Motor neuron (in vitro differentiated cells): ENCODE measurements at places on chromosomes 3 and 15. TPM values are rescaled to one million over a fixed set of nuclear protein-coding genes. Genes with fewer than 3 reads are reported as not detected.

DNA sequence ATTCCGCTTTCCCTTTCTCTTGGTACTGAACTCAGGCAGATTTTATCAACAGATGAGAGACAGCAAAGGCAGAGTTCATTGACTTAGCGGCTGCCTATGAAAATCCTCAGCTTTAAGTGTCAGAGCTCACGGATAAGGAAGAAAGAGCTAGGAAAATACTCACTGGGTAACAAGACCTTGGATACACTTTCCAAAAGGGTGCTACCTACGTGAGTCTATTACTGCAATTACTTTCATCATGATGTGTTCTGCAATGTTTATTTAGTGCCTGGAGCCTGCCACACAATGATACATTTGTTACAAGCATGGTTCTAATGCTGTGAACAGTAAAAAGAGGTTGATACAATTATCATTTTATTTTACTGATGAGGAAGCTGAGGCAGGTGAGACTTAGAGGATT, 177.5 kb downstream of the GRM7 start:
- ATAC-seq = no peak

- no peak for ATAC-seq
These were observed 279.0 kb downstream of the MFSD1 start for GRCh38 chr3:159080821-159081220.

DNA sequence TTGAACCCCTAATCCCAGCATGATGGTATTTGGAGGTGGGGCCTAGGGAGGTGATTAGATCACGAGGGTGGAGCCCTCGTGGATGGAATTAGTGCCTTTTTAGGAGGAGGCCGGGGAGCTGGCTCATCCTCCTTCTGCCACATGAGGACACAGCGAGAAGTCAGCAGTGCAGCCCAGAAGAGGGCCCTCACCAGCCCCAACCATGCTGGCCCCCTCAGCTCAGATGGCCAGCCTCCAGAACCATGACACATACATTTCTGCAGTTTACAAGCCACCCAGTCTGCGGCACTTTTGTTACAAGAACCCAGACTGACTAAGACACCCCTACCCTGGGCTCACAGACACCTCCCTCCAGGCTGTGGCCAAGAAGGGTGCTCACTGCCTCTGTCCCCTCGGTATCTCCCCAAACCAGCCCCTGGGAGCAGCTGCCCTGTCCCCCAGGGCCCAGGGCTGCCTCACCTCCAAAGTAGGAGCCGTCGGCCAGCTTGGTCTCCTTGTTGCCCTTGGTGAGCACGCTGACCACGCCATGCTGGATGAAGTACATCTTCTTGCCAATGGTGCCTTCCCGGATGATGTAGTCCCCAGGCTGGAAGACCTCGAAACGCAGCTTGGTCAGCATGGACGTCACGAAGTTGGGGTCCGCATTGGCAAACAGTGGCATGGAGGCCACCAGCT, 44.1 kb downstream of the HCN4 start:
- ATAC-seq = no peak

DNA sequence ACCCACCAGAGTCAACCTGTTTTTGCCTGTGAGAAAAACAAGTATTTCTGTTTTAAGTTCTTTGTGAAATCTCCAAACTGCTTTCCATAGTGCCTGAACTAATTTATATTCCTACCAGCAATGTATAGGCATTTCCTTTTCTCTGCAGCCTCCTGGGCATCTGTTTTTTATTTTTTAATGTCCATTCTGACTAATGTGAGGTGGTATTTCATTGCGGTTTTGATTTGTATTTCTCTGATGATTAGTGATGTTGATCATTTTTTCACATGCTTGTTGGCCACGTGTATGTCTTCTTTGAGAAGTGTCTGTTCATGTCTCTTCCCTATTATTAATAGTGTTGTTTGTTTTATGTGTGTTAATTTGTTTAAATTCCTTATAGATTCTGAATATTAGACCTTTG, 820.5 kb downstream of the MCTP2 start:
- no peak for ATAC-seq

Gene GOLGA8B
- total RNA-seq = 50.1 and 51.4 TPM in 2 replicates

Gene FGD5
- 0.83 and 1.7 TPM in 2 replicates for total RNA-seq
